ENCODE measurements at places on chromosomes 7 and 10.
A peak's percentile ranks its signal among the peaks of the same experiment; 100 is the strongest.

GRCh38 chr7:154857728-154858681 lies 144.9 kb downstream of the PAXIP1 start:
- no peak for DNase-seq

DNA sequence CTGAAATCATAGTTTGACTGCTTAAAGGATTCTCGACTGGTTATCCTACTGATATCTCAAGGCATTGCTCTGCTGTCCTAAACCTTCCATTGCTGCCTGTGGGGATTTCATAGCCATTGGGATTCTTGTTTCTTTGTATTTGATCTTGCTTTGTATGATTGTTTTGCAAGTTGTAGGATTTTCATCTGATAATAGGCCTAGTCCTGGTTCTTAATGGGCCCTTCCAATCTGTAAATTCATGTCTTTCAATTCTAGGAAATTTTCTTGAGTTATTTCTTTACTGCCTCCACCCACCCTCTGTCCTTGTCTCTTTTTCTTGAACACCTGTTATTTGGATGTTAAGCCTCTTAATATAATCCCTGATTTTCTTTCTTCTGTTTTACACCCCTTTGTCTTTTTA lies 72.2 kb downstream of the LANCL2 start:
- DNase-seq, result no peak

- no peak for DNase-seq
Observed at GRCh38 chr7:129906700-129907099, 46.1 kb downstream of the UBE2H start.

DNA sequence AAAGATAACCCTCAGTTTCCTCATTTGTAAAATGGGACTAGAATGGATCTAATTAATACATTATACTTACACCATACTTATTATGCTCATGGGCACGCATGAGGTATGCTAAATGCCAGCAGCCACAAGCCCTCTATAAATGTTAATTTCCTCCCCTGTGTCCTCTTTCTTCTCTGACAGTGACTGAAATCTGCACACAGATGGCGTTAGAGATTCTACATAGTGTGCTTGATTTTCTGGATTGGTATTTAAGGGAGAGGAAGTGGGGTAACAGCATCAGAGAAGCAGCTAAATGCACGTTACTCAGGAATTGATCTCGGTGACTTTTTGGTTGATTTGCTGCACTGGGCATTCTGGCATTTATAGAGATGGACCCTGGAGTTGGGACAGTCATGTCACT lies 568.5 kb downstream of the CALN1 start:
- peak; percentile 22 for DNase-seq

GRCh38 chr7:150978126-150978789 lies at the start of gene KCNH2:
KCNH2 (minus strand) TSS chr7:150978321; CDS start chr7:150977913, 408 bp downstream.
- no peak for DNase-seq

- no peak for DNase-seq
Observed at GRCh38 chr10:95384011-95384704, 93.4 kb upstream of the PDLIM1 start.

- DNase-seq, result peak; percentile 8
Observed at GRCh38 chr7:147659036-147659995, 931.2 kb upstream of the C7orf33 start.

GRCh38 chr7:128875523-128875948 lies 12.9 kb downstream of the ATP6V1F start:
- DNase-seq, result no peak

- peak; percentile 51 for DNase-seq
Observed at GRCh38 chr10:113865901-113866300, 11.4 kb downstream of the NHLRC2 start.

DNA sequence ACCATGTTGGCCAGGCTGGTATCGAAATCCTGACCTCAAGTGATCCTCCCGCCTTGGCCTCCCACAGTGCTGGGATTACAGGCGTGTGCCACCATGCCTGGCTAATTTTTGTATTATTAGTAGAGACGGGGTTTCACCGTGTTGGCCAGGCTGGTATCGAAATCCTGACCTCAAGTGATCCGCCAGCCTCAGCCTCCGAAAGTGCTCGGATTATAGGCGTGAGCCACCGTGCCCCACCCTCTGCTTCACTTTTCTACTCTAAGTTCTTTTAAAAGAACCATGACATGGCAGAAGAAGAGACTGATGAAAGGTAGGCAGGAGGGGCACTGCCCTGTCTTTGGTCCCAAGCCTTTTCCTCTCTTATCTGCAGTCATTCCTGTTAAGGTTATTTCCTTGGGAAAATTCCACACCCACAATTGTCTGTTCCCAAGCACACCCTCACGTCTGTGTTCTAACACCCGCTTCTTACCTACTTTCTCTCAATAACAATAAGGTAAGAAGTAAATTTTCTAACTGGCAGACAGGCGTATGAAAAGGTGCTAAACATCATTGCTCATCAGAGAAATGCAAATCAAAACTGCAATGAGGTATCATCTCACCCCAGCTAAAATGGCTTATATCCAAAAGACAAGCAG lies 291.7 kb downstream of the DPP6 start:
- DNase-seq, result no peak

GRCh38 chr7:86445285-86445684 lies 198.4 kb upstream of the GRM3 start:
- DNase-seq, result no peak

- DNase-seq, result no peak
Observed at GRCh38 chr10:33039181-33039580, 81.2 kb upstream of the ITGB1 start.

All from MV-4-11 (cell line).